ENCODE measurements at places on chromosomes 7 and 10.

DNA sequence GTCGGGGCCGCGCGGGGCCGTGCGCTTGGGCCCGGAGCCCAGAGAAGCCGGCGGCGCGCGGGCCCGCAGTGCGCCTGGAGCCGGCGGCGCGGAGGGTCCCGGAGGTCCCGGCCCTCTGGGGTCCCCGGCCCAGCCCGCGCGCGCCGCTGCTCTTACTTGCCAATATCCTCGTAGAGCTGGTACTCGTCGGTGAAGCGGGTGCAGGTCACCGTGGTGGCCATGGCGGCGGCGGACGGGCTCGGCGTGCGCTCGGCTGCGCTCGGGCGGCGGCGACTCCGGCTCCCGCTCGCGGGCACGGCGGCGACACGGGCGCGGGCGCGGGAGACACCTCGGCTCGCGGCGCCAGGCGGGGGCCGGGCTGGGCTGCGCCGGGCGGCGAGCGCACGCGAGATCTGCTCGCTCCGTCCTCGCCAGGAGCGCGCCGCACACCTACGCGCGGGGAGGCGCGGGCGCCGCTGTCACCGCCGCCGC is at the start of gene CAMK2B:
Gene CAMK2B, minus strand, starts transcription at position 394 of the 471 bp plus-strand sequence. Its CDS starts 173 bp downstream, at position 221.
- DNase-seq: no peak

- DNase-seq: no peak
Measured at GRCh38 chr7:356087-356486, 66.1 kb downstream of the FOXL3 start.

DNA sequence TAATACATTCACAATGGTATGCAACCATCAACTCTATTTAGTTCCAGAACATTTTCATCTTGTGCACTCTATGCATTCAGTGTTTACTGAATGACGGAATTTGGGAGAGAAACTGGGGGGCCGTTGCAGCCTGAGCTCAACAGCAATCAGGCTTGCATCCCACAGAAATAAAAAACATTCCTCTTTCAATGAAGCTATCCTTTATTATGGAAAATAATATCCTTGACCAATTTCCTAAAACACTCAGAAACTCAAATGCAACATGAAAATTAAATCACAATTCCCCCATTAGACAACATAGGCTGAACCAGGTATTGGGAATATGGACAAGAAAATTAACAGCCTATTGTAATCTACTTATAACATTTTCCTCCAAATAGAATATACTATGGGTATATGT is 6.3 kb upstream of the EXOC4 start:
- DNase-seq: no peak

DNA sequence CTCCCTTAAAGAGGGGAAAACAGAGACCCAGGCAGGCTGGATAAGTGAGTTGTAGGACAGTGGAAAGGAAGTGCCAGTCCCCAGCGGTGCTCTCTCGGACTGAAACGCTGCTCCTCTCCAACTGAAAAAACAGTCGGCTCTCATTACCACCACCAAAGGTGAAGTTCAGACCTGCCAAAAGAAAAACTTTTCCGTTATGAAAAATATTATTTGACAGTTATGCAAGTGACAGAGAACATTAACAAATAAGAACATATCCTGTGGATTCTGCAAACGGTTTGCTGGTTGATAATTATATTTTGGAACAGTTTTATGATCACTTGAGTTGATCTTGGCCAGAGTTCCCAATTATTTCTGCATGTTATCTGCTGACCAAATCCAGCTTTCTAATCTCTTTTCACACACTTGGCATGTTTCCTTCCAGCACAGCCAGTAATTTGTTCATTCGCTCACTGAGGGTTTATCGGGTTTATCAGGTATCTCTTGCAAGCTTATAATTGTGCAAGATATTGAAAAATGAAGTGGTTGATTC is 82.6 kb downstream of the PTPRE start:
- DNase-seq: no peak

GRCh38 chr10:29273478-29273877 is 15.4 kb upstream of the LYZL1 start:
- no peak for DNase-seq

DNA sequence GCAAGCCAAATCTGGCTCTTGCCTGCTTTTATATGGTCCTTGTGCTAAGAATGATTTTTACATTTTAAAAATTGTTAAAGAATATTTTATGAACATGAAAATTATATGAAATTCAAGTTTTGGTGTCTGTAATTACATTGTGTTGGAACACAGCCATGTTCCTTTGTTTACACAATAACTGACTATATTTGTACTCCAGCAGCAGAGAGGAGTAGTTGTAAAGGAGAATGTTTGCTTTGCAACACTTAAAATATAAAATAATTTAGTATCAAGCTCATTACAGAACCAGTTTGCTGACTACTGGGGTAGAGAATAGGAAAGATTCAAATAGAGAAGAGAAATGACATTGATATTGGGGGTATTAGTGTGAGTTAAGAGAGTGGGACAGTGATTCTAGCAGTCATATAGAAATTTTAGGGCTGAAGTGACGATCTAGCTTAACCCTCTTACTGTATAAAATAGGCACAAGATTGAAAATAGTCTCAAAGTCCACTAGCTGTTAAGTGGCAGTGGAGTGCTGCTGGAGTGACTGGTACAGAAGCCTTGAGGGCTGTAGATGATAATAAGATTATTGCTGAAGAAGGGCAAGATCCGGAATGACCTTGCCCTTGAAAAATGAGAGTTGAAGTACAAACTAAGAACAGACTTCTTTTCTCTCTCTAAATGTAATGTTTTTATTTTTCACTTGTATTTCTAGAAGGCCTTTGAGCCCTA is 28.2 kb downstream of the SGPL1 start:
- DNase-seq: no peak

- no peak for DNase-seq
Measured at GRCh38 chr7:17463511-17464085, 165.1 kb downstream of the AHR start.

GRCh38 chr7:111735661-111736551 is 173.6 kb upstream of the IMMP2L start:
- DNase-seq: no peak

GRCh38 chr10:26357203-26357602 is 80.9 kb upstream of the APBB1IP start:
- DNase-seq: no peak

DNA sequence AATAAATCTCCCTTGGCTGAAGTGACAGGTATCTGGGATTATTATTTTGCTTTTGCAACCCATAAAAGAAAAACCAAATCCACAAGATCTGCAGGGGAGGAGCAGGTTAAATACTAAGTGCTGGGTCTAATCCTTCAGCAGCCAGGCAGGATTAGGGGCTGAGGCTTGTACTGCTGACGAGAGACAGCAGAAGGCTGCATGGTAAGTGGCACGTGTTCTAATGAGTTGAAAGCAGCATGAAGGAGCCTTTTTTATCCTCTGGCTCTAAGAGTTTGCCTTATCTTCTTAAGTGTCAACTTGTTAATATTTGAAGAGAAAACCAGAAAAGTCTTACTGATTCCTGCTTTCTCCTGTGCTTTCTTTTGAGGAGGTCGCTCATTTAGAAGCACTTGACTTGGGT is 50.0 kb downstream of the LYZL2 start:
- no peak for DNase-seq

- DNase-seq: no peak
Measured at GRCh38 chr7:40437498-40437897, 302.7 kb downstream of the SUGCT start.

GRCh38 chr7:120554960-120555571 is 282.1 kb downstream of the KCND2 start:
- no peak for DNase-seq

- no peak for DNase-seq
Measured at GRCh38 chr7:101720324-101720723, 91.2 kb upstream of the MYL10 start.

DNA sequence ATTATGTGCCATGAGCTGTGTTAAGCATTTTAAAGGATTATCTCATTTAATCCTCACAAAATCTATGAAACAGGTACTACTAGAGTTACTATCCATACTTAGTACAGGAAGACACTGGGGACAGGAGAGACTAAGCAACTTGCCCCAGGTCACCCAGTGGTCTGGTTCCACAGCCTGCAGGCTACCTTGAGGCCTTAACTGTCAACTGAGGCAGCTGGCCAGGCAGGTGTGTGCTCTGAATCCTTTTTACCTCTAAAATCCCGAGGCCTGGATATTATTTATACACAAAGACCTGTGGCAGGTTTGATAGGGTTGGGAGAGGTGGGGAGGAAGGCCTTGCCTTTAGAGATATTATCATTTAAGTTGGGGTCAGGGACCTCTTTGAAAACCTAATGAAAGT is 3.1 kb downstream of the ZNF777 start:
- DNase-seq: no peak

DNA sequence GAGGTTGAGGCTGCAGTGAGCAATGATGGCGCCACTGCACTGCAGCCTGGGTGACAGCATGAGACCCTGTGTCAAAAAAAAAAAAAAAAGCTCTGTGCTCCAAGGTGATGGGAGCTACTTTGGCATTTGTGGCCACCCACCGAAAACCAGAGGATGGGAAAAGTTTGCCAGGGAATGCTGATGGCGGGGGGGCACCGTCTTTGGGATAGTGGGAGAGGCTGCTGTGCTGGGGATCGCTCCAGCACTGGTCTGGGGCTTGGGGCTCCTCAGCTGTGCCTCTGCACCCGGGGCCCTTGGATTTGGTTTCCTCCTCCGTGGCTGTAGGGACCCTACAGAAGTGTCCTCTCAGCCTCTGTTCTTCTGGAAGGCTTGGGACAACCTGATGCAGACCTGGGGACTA is 11.7 kb upstream of the RAMP3 start:
- DNase-seq: no peak

DNA sequence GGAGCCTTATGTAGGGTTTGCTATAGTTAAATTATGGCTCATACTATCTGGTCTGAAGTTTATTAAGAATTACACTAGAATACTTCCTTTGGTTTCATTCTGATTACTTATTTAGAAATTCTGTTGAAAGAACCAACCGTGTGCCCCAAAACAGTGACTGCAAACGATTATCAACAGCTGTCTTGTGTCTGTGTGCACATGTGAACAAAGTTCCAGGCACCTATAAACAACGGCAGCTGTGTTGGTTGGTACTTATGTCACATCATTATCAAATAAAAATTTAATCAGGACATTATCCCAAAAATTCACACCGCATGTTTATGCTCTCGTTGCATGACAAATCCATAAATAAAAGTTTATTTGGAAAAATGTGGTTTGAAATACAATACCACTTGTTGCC is 80.6 kb downstream of the USP6NL start:
- DNase-seq: no peak

DNA sequence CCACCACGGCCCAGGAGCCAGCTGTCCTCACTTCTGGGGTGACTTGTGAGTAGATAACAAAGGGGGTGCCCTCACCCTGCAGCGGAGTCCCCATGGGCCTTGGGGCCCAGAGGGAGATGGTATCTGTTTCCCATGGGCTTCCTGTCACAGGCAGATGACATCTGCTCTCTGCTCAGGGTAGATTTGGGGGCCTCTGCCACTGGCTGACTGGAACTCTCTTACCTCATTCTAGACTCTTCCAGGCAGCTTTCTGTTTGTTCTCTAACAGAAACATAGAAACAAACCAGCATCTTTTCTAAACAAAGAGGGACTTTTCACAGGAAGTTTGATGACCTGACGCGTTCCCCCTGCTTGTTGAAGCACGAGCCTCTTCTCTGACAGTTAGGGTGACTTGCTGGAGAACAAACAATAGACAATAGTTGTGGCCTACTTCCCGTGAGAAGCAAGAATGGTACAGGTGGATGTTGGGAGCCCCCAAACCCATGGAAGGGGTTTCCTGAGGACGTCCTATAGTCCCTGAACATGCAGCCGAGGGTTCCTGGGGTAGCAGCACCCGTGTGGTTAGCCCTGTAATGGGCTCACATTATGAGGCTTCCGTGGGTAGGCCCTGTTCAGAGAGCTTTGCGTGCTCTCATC is 61.6 kb downstream of the GRK5 start:
- DNase-seq: no peak

GRCh38 chr10:132588301-132589013 is 50.9 kb downstream of the INPP5A start:
- DNase-seq: no peak

DNA sequence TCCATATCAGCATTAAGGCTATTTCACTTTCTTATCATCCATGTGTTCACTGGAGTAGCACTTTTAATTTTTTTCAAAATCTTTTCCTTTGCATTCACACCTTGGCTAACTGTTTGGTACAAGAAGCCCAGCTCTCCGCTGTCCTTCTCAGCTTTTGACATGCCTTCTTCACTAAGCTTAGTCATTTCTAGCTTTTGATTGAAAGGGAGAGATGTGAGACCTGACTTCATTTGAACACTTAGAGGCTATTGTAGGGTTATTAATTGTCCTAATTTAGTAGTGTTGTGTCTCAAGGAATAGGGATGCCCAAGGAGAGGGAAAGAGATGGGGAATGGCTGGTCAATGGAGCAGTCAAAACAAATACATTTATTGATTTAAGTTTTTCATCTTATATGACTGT is 350.0 kb downstream of the CXCL12 start:
- no peak for DNase-seq

DNA sequence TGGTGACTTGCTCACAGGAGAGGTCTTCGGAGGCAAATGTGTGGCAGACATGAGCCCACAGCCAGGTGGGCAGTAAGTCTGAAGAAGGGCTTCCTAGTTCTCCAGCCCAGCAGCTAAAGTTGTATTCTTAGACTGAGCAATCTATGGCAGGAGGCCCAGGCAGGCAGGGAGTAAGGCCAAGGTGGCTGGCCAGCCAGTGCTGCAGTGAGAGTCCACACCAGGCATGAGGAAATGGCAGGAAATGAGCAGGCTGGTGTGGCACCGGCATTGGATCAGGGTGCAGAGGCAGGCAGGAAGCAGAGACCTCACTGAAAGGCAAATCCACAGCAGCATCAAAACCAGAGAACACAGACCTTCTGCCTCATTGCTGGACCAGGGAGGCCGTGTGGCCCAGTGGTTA is 84.6 kb upstream of the PDE1C start:
- no peak for DNase-seq

- no peak for DNase-seq
Measured at GRCh38 chr7:156956727-156957126, 7.2 kb downstream of the NOM1 start.

- no peak for DNase-seq
Measured at GRCh38 chr10:43264965-43265798, 1.7 kb downstream of the RASGEF1A start.

DNA sequence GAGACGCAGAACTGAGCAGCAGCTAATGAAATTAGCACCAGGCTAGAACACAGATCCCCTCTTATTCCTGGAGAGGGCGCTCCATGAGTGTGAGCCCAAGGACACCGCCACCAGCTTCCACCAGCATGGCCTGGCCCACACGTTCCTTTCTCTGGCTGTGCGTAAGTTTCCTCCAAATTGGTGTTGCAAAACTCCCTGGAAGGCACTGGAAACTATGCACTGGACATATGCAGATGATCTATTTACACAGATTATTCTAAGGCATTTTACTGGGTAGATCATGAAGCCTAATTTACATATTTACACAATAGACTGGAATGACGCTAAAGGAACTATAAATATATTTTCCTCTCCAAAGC is 455.6 kb upstream of the FOXK1 start:
- no peak for DNase-seq

DNA sequence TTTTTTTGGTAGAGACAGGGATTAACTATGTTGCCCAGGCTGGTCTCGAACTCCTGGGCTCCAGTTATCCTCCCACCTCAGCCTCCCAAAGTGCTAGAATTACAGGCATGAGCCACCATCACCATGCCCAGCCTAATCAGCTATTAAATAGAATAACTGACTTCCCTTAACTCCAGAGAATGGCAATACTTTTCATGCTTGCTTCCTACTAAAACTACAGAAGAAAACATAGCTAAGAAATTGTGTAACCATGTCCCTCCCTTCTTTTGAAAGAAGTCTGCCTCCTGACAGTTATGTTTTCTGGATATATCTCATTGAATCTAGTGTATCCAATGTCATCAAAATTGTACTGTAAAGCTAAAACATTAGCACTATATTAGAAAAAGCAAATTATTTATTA is 95.6 kb downstream of the KMT2C start:
- no peak for DNase-seq

Data from esophagus squamous epithelium (tissue), 5 donors.